AG09319 (cell line): ENCODE measurements at places on chromosomes 4 and X.
A peak's percentile ranks its signal among the peaks of the same experiment; 100 is the strongest.

DNA sequence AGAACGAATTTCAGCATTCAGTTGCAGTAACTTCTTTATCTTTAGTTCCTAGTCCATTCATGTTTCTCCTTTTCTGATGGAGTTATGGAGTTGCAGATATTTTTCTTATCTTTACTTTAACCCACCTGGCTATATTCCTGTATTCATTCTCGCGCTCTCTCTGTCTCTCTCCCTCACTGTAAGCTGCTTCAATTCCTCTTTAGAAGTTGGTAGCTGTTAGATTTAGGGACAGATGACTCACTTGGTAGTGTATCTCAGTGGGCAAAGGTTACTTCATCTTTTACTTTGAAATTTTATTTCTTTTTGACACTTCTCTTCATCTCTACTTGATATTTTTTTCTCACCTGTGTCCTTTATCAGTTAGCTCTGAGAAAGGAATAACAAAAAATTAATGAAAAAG lies 49.6 kb upstream of the BRS3 start:
- DNase-seq, result no peak

GRCh38 chr4:113880240-113881028 lies 99.0 kb downstream of the ARSJ start:
- DNase-seq, result no peak

DNA sequence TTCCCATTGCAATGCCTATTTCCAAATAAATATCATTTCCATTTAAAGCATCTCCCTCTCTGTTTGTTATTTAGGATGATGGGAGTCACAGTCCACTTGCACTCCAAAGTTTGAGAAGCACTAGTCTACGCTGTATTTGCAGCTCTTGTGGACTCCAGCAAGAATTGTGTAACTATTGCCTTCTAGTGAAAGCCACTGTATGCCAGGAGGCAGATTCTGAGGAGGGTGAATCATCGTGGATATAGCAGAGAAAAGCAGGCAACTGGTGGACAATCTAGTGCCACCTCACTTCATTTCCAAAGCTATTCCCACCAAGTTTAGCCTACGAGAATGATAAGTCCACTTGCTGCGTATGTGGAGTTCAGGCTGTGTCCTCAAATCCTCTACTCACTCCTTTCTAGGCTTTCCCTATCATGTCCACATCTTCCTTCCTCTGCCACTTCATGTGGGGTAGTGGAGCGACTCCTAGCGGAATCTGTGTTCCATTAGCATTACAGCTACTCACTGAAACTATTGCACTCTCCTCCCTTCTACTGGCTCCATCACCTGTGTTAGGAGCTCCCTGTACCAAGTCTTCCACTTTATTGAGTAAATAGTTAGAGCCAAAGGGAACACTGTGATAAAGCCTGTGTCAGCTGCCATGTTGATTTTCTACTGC lies 501.8 kb upstream of the GALNT7 start:
- no peak for DNase-seq

DNA sequence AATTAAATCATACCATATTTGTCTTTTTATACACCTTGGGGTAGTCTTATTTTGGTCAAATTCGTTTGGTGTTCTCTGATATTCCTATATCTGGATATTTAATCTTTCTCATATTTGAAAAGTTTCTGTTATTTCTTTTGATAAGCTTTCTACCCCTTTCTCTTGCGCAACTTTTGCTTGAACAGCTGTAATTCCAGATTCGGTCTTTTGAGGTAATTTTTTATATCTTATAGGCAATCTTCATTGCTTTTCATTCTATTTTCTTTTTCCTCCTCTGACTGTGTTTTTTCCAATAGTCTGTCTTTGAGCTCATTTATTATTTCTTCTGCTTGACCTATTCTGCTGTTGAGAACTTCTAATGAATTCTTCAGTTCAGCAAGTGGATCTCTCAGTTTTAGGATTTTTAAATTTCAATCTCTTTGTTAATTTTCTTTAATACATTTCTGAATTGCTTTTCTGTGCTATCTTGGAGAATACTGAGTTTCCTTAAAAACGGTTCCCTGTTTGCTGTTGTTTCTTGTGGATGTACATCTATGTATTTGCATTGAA lies 11.3 kb upstream of the MTHFD2L start:
- DNase-seq, result no peak

DNA sequence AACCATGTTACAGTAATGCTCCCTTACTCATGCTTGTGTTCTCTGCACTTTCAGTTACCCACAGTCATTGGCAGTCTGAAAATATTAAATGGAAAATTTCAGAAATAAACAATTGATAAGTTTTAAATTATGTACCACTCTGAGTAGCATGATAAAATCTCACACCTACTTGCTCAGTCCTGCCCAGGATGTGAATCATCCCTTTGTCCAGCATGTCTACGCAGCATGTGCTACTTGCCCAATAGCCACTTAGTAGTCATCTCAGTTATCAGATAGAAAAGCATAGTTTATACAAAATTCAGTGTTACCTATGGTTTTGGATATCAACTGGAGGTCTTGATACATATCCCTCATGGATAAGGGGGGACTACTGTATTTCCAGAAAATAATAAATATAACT lies 577.1 kb downstream of the GALNTL6 start:
- no peak for DNase-seq

GRCh38 chrX:7205037-7205577 lies 57.2 kb upstream of the PUDP start:
- DNase-seq, result no peak

DNA sequence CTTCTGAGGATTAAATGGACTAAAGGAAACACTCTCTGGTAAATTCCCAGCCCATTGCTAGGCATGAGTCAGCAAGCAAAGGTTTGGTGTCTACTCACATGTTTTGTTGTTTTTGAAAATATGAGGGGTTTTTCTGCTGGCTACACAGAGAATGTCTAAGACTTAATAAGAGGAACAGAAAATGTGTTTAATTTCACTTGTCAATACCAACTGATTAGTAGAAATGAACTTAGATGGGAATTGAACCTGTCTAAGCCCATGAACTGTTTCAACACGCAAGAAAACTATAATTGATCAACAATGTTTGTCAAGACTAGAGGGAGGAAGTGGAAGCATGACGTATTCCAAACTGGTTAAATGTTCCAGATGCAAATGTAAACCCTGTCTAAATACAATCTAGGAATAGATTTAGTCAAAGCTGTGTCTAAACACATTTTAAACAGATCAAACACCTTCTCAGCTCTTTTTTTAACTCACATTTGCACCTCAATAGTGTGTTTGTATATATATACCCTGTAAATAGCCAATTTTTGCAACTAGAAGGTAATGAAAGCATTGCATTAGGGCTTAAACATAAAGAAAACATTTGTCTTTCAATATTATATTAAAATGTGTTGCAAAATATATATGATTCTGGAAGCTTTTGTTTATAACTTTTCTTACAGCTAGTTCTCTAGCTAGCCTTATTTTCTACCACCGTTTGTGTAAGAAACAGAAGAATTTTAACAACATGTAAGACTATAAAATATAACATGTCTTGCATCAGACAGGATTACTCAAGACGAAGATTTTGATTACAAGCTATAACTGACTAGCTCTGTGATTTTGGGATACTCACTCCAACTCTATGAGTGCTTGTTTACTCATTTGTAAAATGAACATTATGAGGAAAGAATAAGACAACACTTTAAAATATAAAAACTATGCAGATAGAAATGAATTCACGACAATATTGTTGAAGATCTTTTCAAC lies 607.8 kb downstream of the FSTL5 start:
- no peak for DNase-seq

DNA sequence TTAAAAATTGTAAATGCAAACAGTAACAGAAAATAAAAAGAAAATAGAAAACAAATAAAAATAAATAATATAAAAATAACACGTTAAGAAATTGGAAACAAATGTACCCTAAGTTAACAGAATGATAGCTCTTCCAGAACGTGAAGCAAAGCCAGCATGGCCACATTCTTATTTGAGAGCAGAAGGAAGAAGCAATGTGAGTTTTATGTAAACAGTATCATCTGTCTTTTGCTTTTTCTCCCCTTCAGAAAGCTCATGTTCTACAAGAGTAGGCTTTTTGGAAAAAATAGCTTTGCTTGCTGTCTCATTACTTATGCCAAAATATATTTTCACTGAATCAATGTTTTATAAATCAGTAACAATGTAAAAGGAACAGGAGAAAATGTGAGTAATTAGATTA lies 18.7 kb downstream of the NPY2R start:
- DNase-seq, result no peak

- no peak for DNase-seq
These were observed 19.6 kb downstream of the VMA21 start for GRCh38 chrX:151416579-151416978.

DNA sequence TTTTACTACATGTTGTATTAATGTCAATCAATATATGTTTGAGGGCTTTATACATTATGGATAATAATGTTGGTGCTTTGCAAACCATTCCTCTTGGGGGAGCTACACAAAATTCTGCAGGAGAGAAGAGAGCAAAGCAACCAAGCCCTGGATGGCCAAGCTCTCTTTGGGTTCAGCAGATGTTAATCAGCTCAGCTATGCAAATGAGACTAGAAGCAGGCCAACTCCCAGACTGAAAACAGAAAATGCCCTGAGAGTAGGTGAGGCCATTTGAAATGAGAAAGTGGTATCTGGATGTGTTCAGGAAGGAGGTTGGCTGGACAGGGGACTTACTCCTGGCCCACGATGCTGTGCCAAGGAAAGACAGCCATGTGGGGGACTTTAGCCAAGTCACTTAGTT lies 387.0 kb downstream of the BCOR start:
- no peak for DNase-seq

GRCh38 chr4:138749303-138749702 lies 266.3 kb upstream of the NOCT start:
- no peak for DNase-seq

GRCh38 chr4:173748353-173748752 lies 218.3 kb upstream of the HAND2 start:
- DNase-seq, result no peak

DNA sequence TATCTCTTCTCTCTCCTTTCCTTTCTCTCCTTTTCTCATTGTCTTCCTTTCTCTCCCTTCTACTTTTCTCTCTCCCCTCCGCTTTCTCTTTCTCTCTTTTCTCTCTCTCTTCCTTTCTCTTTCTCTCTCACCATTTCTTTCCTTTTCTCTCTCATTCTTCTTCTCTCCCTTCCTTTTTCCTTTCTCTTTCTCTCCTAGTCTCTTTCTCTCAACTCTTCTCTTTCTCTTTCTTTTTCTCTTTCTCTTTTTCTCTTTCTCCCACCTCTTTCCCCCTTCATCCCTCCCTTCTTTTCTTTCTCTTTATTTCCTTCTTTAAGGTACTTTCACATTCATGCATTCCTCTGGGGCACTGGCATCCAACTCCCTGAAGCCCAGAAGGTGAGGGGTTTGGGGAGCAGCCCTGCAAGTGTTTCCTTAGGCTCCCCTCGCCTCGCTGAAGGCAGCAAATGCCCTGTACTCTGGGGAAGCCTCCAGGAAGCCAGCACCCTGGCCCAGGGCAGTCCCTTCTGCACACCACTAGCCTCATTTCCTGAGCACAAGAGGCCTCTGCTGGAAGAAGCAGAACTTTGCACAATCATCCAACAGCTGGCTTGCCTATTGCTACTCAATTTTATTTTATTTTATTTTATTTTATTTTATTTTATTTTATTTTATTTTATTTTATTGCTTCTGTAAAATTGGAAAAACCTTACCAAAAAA lies 124.2 kb downstream of the NFKB1 start:
- DNase-seq, result peak; percentile 29

DNA sequence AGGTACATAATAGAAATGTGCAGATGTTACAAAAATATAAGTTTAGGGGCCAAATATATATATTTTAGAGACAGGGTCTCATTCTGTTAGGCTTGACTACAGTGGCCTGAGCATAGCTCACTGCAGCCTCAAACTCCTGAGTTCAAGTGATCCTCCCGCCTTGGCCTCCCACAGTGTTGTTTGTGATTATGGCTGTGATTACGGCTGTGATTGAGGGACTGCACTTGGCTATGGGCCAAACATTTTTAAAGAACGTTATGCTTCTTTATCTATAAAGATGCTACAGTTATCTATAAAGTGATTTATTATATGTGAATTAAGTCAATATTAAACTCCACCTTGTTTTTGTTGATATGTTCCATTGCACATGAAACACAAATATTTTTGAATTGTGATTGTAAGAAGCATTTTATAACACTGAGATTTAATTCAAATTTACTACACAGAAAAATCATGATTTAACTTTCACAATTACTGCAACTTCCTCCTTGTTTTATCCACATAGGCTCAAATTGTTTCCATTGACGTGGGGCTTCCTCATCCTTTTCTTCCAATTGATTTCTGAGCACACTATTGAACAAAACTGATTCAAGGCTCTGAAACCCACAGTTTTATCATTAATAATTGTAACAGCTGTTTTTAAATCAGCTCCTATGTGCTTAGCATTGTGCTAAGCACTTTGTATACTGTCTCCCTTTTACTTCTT lies 68.4 kb upstream of the BMPR1B start:
- DNase-seq, result no peak

- DNase-seq, result no peak
These were observed 12.9 kb upstream of the MAOA start for GRCh38 chrX:43643201-43643600.

DNA sequence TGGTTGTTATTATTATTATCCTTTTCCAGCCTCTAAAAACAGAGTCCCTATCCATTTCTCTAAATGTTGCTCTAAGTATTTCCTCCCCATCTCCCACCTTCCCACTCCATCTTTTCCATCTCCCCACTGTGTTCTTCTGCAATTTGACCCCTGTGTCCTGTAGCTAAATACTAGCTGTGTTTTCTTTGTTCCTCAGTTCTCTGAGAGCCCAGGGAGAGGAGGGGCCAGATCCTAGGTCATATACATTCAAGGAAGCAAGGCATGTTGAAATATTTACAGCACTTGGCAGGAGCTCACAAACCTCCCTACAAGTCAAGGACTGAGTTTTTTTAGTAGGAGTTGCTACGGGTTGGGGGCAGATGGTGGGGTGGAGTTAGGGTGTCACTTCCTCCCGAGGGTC lies 10.5 kb downstream of the SLC16A2 start:
- DNase-seq, result no peak

GRCh38 chr4:36281384-36282106 lies at the start of gene DTHD1:
DTHD1 (plus strand) TSS chr4:36281616; CDS start chr4:36281759, 143 bp downstream.
- DNase-seq, result no peak
